ENCODE measurements at places on chromosomes 7 and 10.

DNA sequence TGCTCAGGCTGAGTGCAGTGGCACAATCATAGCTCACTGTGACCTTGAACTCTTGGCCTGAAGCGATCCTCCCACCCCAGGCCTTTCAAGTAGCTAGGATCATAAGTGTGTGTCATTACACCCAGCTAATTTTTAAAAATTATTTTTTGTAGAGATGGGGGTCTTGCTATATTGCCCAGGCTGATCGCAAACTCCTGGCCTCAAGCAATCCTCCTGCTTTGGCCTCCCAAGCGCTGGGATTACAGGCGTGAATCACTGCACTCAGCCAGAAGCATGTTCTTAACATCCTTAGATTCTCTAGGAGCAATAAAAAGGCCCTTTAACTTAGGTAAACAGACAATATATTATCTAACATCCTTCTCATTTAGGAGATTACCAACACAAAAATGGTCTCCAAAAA, 38.3 kb upstream of the EFCAB10 start:
- no peak for DNase-seq

DNA sequence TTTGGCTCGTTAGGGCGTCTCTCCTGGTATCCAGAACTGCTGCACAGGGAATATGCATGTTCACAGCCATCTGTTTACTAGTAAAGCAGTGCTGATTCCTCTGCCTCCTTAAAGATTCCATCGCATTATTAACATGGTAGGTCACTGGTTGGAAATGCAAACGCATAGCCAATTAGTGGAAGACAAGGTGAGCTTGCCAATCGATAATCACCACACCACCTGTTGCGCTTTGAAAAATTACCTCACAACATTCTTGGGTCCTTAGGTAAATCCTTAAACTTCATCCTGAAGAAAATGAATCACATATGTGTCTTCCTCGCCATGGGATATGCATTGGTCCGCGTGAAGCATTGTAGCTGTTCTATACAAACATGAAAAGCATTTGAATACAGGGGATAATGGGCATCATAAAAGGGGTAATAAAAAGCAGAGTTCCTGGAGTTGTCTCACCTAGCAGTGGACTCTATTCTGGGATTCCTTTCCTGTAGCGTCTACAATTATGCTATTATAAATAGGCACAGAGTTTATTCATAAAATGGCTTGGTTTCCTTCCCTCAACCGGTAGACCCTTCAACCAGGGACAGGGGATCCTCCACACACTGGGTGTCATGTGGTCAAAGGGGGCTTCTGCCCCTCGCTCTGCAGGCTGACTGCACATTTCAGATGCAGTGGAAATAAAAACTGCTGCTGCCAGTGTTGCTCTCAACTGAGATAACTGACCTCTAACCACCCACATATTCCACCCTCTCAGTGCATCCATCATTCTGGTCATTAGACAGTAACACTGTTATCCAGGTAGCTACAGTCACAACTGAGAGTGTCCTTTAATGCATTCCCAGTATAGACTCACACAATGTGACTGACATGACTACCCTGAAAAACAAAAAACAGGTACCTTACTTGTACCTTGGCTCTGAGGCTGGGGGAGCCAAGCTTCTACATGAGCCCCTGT, 389.2 kb upstream of the NFE2L3 start:
- no peak for DNase-seq

DNA sequence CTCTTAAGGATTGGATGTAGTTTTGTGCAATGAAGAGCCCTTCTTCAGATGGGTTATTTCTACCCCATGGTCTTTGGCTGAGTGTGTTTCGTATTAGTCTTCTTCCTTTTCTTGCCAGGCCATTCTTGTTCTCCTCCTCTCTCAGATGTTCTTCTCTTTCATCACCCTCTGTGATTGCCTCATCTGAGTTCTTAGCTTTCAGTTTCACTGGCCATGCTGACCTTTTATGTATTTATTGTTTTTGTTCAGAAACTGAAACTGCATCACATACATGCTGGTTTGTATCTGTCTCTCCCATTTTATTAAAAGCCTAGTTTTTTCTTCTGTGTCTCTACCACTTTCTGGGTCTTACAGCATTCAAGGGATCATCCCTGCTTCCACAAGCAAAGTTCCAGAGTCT, 21.7 kb upstream of the PCGF5 start:
- peak; percentile 83 for DNase-seq

GRCh38 chr7:40916813-40917212, 782.0 kb downstream of the SUGCT start:
- DNase-seq, result no peak

DNA sequence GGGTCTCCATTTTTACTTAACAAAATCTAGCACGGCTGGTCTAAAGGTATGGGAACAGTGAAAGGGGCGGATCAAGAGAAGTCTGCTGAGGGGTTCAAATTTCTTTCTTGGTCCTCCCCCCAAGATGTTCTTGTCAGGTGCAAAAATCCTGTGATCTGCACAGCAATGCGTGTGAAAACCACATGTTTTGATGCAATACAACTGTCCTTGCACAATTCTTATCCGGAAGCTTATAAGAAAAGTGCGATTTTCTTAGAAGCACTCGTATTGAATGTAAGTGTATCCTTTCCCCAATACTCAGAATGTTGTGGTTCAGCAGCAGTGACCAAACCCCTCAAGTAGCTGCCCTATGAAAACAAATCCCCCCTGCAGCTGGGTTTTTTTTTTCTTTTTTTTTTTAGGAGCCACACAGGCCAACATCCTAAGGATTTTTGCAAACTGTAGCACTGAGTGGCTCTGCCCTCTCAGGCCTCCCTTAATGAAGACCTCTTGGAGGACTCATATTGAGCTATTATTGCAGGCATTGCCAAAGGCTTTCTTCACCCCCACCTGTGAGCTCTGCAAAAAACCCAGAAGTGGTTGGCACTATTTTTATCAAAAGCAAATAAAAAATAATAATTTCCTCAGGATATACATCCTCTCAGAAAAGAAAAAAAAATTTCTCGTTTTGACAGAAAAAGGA, 151.9 kb upstream of the ITGB1 start:
- DNase-seq, result no peak

GRCh38 chr7:155000795-155001194, 2.1 kb downstream of the PAXIP1 start:
- peak; percentile 42 for DNase-seq

DNA sequence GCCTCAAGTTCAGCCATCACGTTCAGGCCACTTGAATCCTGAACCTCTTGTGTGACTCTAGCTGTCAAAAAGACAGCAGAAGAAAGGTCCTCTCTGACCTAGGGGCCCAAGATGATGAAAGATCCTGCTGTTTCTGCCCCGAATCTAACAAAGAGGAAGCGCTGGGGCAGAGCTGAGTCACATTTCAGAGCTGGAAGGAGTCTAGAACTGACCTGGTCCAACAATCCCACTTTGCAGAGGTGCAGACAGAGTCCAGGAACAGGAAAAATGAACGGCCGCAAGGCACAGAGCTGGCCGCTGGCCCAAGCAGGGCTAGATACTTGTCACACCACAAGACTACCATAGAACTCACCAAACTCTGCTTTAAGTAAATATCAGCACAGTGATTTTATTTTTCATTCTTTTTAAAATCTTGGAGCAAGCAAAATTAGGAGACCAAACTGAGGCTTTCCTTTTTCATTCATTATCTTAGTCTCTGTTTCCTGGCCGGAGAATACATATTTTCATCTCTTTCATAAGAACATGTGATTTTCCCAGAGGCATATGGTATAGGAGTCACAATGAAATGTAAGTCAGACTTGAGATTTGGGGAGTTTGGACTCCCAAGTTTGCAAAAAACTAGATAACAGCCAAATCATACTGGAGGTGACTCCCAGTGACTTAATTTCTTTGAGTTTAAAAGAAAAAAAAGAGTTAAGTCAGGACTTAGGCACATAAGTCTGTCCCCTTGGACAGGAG, 52.8 kb downstream of the CHST15 start:
- DNase-seq, result no peak

DNA sequence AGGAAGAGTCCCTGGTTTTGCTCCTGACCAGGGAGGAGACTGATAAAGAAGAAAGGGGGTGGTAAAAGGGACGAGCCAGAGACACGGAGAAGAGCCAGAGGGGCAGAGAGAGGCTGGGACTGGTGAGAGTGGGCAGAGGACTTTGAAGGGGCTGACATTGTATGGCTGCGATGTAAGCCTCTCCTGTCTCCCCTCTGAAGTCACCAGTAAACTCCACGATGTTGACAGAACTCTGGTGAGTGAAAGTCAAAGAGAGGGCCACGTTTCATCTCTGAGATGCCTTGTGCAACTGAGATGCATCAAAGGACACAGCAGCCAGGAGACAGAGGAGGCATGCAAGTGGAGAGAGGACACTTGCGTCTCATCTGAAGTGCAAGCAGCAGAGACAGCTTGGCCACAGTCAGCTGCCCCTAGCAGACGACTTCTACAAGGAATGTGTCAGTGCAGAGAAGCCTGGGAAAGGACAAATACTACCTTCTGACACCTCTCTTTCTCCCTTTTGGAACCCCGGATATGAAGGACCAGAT, 54.3 kb downstream of the SMKR1 start:
- no peak for DNase-seq

DNA sequence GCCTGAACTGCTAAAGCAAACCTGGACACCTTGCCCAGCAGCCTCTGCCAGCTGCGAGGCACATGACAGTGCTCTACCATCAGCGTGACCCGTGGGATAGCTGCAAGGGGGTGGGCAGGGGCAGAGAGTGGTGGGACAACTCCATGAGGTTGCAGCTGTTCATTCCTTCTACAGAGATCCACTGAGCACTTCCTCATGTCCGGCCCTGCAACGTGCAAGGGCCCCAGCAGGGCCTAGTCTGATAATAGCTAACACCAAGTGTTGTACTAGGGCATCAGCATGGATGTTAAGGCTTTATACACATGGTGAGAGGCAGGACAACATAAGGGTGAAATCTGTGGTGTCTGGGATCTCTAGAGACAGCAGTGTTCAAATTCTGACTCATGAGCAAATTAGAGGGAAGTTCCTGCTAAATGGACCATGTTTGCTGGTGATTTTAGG, 14.3 kb downstream of the NOD1 start:
- no peak for DNase-seq

DNA sequence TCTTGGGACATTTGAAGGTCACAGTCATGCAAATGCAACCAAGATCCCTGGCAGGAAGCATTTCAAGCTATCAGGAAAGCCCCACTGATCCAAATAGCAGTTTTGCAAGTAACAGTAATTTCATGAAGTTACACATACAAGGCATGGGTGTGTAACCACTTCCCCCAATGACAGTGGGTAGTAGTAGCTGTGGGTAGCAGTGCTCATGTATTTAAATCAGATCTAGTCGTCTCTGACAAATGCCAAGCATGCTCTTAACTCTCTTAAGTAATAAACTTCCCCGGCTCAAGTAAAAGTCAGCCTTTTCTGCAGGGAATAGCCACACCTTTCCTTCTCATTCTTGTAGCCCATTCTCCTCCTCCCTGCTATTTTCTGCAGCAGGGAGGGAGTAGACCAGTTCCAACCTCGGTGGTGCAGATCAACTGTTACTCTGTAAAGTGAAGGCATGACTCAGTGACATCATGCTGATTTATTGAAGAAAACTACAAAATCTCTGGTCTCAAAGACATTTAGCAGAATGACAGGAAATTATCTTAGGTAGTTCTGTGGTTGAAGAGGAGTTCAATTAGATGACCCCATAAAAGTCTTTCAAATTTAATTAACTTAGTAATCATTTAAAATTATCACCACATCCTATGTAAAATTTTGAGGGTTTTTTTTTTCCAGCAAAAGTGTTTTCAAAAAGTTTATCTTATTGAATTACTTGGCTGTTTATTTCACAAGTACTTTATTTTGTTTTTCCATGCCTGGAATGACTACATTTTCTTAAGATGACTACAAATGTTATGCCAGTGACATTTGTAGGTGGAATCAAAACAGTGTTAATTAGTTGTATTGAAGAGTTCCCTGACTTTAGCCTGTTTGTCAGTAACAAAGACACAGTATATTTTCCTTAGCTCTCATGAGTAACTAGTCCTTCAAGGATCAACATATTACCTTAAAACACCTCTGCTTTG, 568.3 kb downstream of the INHBA start:
- no peak for DNase-seq

DNA sequence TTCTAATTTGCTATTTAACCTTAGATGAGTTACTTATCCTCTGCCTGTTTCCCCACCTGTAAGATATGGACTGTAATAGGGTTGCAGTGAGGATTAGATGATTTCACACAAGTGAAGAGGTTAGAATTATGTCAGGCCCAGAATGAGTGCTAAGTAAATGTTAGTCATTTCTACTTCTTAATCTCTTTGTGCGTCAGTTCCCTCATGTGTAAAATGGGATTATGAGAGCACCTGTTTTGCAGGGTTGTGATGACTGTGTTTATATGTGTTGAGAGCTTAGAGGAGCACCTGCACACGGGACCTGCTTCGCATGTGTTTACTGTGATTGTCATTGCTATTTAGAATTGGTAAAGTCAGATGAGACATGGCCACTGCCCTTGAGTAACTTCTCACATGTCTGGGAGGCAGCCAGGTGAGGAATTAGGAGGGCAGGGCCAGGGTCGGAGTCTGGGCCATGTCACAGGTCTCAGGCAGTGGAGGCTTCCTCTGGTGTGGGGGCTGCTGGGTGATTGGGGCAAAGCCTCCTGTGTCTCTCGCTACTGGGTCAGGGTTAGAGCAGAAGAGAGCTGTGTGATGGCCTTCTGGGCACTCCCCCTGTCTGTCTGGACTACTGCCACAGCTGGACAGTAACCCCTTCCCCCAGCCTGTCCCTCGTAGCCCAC, 106.7 kb downstream of the WDFY4 start:
- DNase-seq, result no peak

GRCh38 chr10:70481105-70481504, 2.5 kb downstream of the PALD1 start:
- DNase-seq, result no peak

DNA sequence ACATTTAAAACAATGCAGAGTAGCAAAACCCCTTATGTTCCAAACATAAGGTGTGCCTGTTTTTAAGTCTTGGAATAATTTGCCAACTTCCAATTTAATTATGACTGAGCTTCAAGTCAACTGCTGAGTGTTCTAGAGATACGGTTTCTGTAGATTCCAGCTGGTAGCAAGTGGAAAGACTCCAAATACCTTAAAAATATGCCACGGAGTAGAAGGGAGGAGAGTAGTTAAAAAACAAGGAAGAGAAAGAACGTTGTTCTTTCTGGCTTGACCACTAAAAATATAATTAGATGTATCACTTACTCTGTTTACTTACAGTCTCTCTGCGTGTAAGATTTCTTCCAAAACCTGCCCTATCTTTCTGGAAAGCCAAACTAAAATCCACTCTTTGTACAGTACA, 24.5 kb upstream of the ABLIM1 start:
- DNase-seq, result no peak

DNA sequence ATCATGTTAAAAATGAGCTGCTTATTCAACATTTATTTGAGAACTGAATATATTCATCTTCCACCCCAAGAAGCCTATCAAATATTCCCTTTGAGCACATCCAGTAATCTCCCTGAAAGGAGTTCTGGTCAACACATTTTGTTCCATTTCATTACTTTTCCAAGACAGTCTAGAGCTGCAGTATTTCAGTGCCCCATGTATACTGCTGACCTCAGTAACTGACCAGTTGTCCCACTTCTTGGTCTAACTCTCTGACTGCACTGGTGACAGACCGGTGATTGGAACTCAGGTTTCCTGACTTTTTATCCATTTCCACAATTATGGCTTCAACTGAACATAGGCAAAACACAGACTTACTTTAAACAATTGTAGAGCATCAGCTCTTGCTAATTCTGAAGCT, 206.8 kb upstream of the NPSR1 start:
- no peak for DNase-seq

- no peak for DNase-seq
Measured at GRCh38 chr7:157058701-157059100, 48.2 kb upstream of the MNX1 start.
